MV-4-11 (cell line): ENCODE measurements at places on chromosomes 1 and 21.

DNA sequence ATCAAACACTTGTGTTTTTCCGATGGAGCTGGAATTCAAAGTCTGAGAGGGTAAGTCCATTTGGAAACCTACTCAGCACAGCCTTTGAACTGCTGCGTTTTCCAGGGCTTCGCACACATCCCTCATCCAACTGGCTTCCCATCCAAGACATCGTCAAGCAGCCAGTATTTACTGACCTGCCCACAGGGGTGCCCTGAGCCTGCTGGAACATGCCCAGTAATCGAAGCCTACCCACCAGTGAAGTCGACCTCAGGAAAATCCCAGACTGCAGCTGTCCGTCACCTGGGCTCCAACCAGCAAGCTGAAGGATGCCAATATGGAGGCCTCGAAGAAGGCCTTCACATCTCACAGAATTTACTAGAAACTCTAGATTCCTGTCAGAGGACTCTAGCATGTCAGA is 261.6 kb downstream of the PLPP3 start:
- no peak for DNase-seq

DNA sequence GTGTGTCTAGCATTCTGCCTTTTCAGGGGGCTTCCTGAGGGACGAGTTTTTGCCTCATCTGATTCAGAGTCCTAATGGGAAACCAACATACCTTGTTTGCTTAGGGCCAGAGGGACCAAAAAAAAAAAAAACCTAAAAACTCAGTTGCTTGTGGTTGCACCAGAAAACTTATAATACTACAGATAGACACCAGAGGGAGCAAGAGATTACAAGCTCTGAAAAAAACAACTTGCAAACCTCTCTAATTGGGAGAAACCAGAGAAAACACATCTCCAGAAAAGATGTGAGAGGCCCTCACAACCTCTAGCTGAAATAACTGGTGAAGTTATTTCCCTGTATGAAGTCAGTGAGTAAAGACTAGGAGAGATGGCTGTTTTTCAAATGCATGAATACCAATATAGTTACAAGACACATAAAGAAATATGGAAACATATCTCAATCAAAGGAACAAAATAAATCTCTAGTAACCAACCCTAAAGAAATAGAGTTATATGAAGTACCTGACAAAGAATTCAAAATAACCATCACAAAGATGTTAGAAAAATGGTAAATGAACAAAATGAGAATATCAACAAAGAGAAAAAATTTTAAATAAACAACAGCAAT is 233.7 kb upstream of the NFIA start:
- peak; percentile 12 for DNase-seq

DNA sequence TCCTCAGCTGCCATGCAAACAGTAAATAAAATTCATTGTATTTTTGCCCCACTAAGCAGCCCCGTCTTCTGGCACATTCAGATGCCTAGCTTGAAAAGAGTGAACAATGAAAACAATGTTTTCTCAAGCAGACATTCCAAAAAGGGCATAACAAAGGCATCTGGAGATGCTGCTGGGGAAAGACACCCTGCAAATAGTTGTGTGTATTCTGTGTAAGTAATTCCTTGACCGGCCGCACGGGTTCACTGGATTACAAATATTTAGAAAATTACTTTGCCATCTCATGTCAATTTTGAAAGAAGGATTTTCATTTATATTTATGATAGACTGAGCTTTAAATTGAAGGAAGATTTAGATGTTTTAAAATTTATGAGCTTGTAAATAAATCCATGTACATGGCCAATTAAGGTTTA is 142.2 kb downstream of the SLC45A1 start:
- DNase-seq: no peak

DNA sequence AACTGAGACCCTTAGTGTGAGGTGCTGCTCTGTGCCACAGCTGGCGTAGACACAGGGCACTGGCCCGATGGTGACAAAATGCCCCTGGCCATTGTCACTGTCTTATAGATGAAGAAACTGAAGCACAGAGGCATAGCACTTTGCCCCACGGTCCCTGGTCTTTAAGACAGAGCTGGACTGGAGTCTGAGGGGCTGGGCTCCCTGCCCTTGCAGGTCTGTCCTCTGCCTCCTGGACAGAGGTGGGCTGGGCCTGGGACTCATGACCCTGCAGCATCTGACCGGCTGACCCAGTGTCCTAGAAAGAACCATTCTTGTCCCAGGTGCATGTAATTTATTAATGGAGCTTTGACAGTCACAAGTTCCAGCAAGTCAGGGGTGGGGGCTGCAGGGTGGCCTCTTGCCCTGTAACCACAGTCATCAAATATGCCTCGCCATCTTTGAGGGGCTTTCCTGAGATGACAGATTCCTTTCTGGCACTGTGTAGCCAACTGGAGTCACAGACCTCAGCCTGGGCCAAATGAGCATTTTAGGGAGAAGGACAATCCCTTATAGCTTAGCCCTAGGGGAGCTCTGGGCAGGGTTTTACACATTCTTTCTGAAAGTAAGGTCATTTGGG is 6.1 kb downstream of the SLFNL1 start:
- no peak for DNase-seq

DNA sequence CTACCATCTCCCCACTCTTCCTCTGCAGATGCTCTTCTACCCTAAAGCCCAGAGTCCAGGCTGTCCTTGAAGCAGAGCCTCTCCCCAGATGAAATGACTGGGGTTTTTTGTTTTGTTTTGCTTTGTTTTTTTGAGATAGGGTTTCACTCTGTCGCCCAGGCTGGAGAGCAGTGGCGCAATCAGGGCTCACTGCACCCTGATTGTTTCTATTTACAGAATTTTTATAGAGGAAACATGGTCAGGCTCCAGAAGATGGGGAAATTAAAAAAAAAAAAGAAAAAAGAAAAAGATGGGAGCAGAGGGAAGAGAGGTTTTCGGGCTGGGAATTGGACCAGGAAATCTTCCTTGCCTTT is 43.7 kb upstream of the ZNF281 start:
- DNase-seq: no peak

GRCh38 chr1:158002022-158002630 is 8.7 kb downstream of the KIRREL1 start:
- DNase-seq: no peak

DNA sequence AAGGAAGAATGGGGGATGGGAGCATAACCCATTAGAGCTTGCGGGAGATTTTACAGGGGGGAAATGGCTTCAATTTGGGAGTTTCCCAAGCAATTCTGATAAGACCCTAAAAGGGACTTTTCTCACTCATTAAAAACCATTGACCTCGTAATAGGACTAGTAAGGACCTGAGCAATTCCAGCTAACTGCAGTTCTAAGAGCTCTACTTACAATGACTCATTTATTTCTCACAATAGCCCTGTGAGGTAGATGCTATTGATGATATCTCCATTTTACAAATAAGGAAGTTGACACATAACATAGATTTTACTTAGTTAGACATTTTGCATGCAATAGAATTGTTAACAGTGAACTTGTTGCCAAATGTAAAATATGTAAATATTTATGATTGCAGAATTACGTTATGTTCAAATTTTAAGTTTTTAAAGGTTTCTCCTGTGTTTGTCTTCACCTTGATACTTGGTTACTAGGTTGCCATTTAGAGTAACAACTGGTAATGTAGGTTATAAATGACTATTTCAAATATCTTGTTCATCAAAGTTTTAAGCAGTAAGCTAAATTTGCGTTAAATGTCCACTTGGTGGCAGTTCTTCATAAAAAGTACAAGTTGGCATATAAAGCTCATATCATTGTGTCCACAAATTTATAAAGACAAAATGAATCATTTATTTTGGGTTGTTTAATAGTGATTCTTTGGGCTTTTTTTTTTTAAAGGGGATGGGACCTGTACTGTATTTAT is 182.0 kb downstream of the PLA2G4A start:
- DNase-seq: no peak

GRCh38 chr1:89201106-89201794 is 2.5 kb upstream of the GBP4 start:
- no peak for DNase-seq

GRCh38 chr1:40773748-40774265 is 9.8 kb upstream of the KCNQ4 start:
- DNase-seq: no peak

DNA sequence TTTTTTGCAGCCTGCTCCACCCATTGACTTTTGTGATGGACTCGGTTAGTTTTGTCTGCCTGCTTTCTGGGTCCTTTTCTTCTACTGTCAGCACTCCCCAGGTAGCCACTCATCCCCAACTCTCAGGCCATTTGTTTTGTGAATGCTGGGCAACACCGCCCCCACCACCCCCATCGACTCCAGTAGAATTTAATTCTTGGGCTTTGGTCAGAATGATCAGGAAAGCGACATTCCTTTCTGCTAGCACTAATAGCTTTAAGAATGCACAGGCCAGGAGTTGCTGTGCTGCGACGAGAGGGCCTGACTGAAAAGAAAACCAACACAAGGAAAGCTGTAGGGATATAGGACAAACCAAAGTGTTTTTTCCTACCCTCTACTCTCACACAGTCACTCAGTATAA is 144.4 kb downstream of the CDC7 start:
- DNase-seq: no peak

GRCh38 chr1:227773558-227773957 is 38.3 kb downstream of the SNAP47 start:
- no peak for DNase-seq

DNA sequence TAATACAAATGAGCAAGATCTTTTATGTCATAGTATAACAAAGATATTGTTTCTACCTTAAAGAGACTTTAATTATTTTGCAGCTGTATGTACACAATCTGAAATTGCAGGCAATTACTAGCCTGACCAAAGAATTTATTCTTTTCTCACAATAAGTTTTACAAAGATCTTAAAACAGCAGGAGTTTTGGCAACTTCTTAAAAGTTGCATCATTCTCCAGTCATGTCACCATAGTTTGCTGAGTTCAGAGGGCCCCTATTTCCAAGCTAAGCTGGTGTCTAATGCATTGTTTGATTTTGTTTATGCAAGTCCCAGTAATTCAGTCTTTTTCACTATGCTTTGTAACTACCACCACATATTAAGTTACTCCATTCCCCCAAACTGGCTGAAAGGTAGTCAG is 114.8 kb downstream of the DNAH14 start:
- no peak for DNase-seq
